T-cell (primary cell): ENCODE measurements at places on chromosomes 6 and 20. TPM values are rescaled to one million over a fixed set of nuclear protein-coding genes. Genes with fewer than 3 reads are reported as not detected.

Gene PDSS2
- 11.8 TPM for total RNA-seq

Gene FAM83B
- 0.18 TPM for total RNA-seq

Gene ENPP1
- total RNA-seq, result 0.35 TPM

Gene SYCP2
- total RNA-seq, result 3.3 TPM

Gene TPD52L1
- total RNA-seq, result 0.23 TPM
